Stimulated activated CD8-positive, alpha-beta memory T cell treated with anti-CD3 and anti-CD28 coated beads, Interleukin-4, amount 100 ng/mL, for 4 hours (primary cell): ENCODE measurements at places on chromosomes 7 and 10.

- DNase-seq, result no peak
Observed at GRCh38 chr10:75592791-75593643, 161.6 kb downstream of the LRMDA start.

DNA sequence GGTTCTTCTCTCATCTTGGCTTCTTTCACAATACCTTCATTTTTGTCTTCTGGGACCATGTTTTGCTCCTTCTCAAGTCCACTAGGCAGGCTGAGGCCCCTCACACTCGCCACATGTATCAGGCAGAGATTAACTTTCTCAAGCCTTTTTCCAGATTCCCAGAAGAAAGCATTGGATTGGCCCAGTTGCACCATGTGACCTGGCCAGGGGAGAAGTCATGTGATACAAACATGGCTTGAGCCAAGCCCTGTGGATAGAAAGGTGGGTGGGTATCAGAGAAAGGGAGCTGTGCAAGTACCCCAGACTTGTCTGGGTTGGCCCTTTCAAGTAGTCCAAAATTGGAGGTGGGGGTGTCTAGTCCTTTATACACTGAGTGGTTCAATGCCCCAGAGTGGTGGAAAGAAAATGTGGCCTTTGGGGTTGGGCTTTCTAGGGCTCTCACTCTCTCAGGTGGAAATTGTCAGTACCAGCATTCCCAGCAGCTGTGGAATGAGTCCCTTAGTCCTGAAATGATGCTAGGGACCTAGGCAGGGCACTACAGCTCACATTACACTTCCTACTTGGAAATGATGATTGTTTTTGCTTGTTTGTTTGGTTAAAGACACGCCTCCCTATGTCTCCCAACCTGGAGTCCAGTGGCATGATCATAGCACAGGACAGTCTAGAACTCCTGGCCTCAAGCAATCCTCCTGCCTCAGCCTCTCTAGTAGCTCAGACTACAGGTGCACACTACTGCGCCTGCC is 36.9 kb upstream of the C10orf67 start:
- DNase-seq, result no peak

DNA sequence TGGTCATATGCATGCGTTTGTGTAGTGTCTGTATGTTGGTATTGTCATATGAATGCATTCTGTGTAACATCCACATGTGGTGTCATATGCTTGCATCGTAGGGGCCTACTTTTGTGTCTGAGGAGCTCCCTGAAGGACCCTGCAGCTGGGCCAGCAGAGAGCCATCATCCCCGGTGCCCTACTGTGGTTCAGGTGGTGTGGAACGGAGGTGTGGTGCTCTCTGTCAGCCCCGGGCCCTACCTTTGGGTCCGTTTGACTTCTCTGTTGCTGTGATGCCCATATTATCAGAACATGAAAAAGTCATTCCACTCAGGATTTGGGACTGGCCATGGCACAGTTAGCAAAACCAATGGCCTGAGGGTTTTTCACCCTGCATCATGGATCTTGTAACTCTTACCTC is 217.9 kb downstream of the ADARB2 start:
- DNase-seq, result no peak

DNA sequence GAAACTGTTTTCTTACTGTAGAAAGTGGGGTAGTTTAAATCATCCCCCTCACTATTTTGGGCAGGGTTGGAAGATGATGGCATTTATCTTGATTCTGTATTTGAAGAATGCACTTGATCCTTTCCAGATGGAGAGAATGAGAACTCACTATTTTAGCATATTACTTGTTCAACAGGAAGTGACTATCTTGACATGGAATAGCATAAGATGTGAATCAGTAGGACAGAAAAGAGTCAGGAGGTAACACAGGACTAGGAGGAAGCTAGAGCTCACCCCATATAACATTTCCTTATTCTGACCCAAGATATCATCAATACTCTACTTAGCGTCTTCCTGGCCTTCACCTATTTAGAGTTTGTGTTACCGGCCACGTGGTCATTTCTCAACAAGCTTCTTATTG is 400.2 kb downstream of the PHTF2 start:
- no peak for DNase-seq

DNA sequence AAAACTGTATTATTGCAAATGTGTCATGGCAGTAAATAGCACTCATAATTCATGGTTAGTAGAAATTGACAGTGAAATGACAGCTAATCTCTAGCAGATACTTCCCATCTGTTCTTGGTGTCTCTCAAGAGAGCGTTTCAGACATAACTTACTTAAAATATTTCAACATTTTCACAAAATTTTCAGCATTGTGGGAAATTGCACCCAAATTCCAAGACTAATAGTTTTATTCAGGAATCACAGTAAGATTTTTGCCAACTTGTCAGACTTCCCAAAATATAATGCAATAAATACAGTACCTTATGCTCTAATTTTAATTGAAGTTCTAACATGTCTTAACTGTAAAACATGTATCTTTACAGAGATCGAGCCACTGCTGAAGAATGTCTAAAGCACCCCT is 41.2 kb downstream of the STK17A start:
- DNase-seq, result no peak

- DNase-seq, result no peak
Observed at GRCh38 chr7:66301249-66301648, 96.1 kb downstream of the TPST1 start.

GRCh38 chr10:110355141-110355831 is 50.6 kb upstream of the SMNDC1 start:
- DNase-seq, result no peak

DNA sequence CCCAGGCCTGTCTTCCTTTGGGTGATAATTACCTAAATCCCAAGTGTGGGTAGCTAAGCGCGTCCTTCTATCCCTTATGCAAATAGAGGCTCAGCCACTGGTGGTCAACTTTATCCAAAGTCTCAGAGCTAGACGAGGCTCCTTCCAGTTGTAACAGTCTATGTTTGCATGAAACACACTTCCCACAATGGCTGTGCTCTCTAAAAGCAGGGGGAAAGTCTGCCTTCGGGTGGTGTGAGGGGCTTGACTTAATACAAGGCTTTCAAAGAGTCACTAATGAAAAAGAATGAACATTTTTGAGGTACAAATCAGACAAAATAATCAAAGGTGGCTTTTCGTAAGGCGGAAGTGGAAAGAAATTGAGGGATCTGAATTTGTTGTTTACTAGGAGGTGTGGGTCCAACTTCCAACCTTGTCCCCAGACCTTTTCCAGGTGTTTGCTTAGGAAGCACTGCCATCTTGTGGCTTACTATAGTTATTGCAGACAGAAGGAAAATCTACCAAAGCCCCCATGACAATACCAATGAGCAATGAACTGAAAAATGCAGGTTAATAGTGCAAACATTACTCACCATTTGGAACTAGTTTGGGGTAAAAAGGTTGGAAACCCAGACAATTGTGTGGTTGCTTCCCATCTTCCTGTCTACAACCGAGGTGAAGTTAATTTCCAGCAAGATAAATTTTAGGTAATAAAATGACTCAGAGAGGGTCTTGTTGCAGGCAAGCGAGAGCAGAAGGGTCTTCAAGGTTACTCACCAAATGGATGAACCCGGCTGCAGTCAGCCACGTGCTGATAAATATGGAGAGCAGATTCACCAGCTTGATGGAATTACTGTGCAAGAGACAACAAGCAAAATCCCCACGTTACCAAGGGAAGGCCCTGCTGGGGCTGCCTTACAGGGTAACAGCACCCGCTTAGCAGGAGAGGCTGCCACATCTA is 525.7 kb downstream of the KCNMA1 start:
- DNase-seq, result no peak

DNA sequence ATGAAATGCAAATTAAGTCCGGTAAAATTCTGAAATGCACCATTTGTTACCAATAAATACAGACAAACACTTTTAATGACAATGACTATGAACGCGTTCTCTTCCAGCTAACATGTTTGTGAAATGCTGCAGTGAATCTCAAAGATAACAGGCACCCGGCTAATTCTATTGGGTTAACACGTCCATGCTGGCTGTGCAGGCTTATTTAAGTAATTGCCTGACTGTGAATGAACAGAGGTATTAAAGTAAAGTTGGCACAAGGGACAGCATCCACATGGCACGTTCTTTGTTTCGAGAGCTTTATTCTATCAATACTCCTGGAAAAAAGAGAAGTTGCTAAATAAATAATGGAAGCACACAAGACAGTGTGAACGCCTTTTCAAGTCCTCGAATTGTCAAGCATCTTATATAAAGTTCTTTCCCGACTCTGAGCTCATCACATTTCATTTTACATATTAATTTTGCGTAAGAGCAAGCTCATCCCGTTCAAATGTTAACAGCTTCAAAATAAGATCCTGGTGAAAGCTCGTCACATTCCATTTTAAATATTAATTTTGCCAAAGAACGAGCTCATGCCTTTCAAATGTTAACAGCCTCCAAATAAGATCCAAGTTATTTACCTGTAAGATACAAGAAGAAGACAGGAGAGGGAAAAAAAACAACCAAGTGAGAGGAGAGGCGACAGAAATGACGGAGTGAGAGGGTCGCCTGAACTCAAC is 111.3 kb upstream of the RHEB start:
- no peak for DNase-seq

DNA sequence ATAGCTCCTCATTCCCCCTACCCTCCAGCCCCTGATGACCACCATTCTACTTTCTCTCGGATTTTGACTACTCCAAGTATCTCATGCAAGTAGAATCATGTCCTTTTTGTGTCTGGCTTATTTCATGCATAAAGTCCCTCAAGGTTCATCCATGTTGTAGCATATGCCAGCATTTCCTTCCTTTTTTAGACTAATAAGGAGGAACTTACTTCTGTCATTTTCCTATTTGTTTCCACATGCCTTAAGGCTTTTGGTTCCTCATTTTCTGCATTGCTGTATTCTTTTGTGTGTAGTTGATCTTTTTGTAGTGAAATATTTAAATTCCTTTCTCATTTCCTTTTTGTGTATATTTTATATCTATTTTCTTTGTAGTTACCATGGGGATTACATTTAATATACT is 376.9 kb downstream of the CALN1 start:
- no peak for DNase-seq
